ENCODE measurements at places on chromosomes 1 and 21. TPM values are rescaled to one million over a fixed set of nuclear protein-coding genes. Genes with fewer than 3 reads are reported as not detected.

AVPR1B gene
- 0.09 TPM for polyA plus RNA-seq

OR2W3 gene
- 0.31 TPM for polyA plus RNA-seq

LCE2C gene
- polyA plus RNA-seq = not detected

S100A3 gene
- not detected for polyA plus RNA-seq

CDC42 gene
- polyA plus RNA-seq = 118 TPM

Data from GM23338 (cell line).